ENCODE measurements at places on chromosomes 5 and 9.

GRCh38 chr5:157025093-157025698 lies 33.7 kb downstream of the HAVCR1 start:
- DNase-seq: no peak

GRCh38 chr5:176553260-176554085 lies 4.3 kb downstream of the CDHR2 start:
- DNase-seq: no peak

GRCh38 chr9:128972956-128973355 lies 25.5 kb downstream of the NUP188 start:
- no peak for DNase-seq

DNA sequence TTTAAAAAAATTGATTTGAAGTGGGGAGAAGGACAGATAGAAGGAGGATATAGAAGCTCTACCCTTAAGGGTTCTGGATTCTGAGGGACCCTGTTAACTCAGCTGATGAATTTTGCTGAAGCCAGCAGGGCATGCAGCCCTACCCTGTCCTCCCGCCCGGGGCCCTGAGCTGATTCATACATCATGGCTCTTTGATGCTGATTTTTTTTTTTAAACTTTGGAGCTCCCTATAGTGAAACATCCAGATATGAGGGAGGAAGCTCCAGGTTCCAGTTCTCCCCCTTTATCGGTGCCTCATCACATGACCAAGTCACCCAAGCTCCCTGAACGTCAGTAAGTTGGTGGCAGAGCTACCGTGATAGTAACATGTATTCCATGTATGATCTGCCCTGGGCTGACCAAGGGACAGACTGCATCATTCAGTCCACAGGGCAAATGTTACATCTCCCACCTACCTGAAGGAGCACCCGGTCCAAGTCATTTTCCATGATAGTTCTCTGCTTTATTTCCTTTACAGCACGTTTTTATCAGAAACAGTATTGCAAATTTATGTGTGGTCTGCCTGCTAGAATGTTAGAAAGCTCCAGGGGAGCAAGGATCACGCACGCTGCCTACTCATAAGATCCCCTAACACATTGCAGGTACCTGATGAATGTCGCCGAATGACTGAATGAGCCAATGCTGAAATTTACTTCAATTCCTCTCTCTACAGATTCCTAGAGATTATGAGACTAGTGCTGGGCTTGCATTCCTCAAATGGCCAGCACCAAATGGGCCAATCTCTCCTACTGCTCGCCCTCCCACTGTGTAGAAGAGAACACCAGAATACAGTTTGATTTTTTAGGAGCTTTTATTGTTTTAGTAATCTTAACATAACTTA lies 25.9 kb downstream of the SPARC start:
- no peak for DNase-seq

DNA sequence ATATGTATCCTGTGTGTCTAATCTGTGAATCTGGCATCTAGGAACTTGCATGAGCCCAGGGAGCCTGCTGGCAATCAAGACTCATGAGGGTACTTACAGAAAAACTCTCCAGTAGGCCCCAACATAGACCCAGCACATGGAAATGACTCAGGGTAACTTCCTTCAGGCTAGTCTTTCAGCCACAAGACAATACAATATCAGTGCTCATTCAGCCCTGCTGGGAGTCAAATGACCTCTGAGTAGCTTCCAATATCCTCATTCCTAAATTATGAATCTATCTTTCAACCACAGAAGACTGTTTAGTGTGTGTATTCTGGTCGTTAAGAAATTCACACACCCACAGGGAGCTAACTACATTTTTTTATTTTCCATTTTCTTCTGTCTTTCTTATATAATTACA lies 1273.0 kb downstream of the EFNA5 start:
- no peak for DNase-seq

GRCh38 chr9:118236625-118237024 lies 532.4 kb downstream of the TLR4 start:
- DNase-seq: no peak

DNA sequence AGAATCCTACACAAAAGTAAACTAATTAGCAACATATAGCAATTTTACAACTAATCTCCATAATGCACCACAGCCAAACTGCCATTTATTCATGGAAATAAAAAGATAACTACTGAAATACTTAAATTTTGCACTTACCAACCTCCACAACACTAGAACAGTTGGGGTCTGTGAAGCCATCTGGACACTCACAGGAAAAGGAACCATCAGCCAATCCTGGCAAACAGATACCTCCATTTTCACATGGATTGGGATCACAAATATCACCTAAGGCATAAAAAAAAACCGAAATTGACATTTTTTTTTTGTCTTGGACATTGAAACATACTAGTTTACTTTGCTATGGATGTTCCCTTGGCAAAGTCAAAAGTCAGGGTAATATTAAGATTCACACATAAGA lies 130.7 kb downstream of the EDIL3 start:
- DNase-seq: no peak

GRCh38 chr5:154501566-154501965 lies 23.5 kb upstream of the HAND1 start:
- no peak for DNase-seq
